Activated CD4-positive, CD25-positive, alpha-beta regulatory T cell (primary cell): ENCODE measurements at places on chromosomes 1 and 21.

GRCh38 chr1:198121056-198121826 is 35.6 kb upstream of the NEK7 start:
- DNase-seq = no peak

- DNase-seq = peak; percentile 14
Observed at GRCh38 chr1:78649628-78650027, at the start of gene IFI44. Gene IFI44, plus strand, starts transcription at chr1:78649831. Its CDS starts 365 bp downstream, at chr1:78650196.

DNA sequence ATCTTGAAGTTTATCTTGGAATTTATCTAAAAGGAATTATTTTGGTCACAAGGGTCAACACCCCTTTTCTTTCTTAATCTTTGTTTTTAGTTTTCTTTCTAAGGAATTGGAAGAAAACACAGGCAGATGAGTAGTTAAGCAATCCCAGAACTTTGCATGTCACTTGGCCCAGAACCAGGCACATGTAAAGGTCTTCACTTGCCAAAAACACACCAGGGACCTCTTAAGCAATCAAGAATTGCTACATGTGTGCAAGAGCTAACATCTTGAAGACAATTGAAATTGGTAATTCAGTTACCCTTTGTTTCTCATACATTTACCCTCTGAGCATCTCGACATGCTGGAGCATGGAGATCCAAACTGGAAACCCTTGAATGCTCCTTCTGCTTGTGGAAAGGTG is 114.2 kb downstream of the ZC3H11B start:
- DNase-seq = no peak

DNA sequence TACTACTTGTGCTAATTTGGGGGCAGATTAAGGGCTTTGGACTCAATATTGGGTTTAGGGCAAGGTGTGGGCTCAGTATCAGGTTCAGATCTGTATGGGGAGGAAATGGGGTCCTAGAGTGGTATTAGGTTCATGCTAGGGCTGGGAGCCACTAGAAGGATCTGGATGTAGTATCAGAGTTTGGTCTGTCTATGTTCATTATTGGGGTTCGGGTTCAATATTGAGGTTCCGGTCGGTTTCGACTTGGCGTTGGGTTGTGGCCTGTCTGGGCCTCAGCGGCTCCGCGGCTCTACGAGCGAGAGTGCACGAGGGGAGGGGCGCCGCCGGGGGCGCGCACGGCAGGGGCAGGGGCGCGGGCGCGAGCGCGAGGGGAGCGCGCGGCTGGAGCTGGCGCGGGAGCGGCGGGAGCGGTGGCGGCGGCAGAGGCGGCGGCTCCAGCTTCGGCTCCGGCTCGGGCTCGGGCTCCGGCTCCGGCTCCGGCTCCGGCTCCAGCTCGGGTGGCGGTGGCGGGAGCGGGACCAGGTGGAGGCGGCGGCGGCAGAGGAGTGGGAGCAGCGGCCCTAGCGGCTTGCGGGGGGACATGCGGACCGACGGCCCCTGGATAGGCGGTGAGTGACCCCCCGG is at the start of gene PTPRF:
Gene PTPRF, plus strand, starts transcription at position 401 of the 624 bp plus-strand sequence. CDS start 14,193 bp downstream, outside the sequence.
- DNase-seq = no peak

- DNase-seq = no peak
Observed at GRCh38 chr1:203028067-203028783, 1.9 kb downstream of the PPFIA4 start.

- DNase-seq = no peak
Observed at GRCh38 chr1:179663810-179664209, 72.2 kb downstream of the TDRD5 start.

- no peak for DNase-seq
Observed at GRCh38 chr21:40631211-40631610, 215.7 kb downstream of the DSCAM start.

DNA sequence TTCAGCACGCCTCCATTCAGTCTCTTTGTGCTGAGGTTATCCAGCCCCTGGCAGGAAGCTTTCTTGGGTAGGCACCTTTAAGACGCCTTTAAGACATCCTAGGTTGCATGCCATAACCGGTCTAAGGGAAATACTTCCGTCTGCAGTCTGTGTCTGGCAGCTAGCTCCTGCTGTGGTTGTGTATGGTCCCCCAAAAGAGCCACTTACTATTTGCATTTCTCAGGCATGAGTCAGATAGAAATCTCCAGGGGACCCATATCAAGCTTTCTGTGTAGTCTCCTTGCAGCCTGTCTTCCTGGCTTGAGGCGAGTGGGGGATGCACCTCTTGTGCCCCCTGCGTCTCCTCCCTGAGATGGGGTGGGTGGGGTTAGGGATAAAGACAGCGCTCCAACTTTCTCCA is 10.0 kb upstream of the RYR2 start:
- no peak for DNase-seq

DNA sequence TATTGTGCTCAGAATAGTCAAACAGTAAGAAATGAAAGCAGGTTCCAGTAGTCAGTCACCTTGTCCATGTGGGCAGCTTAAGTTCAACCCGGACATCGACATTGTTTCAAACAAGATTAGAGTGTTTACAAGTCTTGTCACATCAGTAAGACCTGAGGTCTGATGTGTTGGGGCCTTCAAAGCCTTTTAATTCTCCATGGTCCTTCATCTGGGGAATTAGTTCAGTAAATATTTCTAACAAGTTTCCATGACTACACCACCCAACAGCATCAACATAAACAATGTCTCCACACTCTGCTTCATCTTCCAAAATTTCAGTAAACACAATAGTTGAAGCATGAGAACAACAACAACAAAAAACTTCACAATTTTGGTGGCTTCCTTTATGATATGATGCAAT is 15.1 kb upstream of the ADORA1 start:
- DNase-seq = no peak
